ENCODE measurements at places on chromosomes 3 and 15.

- no peak for DNase-seq
Observed at GRCh38 chr3:35201211-35201610, 438.1 kb upstream of the ARPP21 start.

DNA sequence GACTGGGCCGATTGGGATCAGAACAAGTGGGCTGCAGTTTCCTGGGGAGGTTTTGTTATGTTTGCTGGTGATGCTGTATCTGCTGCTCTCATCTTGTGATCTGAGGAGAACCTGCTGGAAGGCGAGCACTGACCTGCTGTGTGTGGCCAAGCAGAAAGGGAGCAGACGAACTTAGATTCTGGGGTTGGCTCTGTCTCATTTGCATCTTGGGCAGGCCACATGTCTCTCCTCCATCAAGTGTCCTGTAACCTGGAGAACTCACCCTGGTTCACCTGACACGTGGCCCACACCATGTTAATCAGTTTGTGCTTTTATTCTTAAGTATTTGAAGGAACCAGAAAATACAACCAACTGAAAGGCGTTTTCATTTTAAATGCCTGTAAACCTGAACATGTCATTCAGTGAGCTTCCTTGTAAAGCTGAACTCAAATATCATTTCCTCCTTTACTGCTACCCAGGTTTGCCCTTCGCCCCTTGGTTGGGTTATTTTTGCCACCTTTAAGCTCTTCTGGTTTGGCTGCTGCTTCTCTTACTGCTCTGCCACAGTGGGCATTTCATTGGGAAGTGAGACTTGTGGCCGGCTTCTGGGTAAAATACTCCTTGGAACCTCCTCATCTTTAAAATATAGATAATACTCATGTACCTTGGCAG is 33.5 kb upstream of the TRAK1 start:
- DNase-seq = no peak

- DNase-seq = no peak
Observed at GRCh38 chr3:155661760-155662159, 83.1 kb downstream of the PLCH1 start.

DNA sequence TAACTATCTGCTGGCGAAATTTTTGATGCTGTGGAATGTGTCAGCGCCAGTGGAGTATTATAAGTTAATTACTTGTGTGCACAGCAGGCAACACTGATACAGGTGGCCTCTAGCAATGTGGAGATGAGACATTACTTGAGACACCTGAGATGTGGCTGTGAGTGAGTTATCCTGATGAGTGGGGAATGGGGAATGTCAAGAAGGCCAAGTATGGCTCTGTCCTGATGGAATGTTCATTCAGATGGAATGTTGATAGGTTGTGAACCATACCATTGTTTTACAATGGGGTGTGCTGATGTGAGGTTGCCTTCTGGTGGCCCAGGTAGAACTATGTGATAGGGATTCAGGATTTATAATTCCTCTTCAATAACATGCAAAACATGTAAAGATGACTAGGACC is 404.8 kb downstream of the PTPRG start:
- DNase-seq = no peak

- no peak for DNase-seq
Observed at GRCh38 chr15:70247281-70247680, 149.6 kb upstream of the TLE3 start.

- no peak for DNase-seq
Observed at GRCh38 chr3:49411535-49411967, 225 bp downstream of the RHOA start.

DNA sequence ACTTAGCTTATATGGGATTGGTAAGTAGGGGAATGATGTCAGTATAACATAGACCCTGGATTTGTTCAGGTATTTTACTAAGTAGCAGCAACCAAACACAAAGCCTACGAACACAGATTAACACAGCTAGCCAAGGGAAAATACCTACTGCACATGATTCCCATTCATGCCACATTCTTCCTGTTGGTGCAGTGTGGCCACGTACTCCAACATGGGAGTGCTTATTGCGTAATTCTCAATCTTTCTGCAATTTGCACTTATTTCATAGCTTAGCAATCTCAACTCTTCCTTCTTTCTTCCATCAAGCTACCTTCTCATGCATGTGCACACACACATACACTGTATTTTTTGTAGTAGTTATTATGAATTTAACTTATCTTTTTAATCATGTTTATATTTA is 186.8 kb downstream of the IL5RA start:
- DNase-seq = no peak

DNA sequence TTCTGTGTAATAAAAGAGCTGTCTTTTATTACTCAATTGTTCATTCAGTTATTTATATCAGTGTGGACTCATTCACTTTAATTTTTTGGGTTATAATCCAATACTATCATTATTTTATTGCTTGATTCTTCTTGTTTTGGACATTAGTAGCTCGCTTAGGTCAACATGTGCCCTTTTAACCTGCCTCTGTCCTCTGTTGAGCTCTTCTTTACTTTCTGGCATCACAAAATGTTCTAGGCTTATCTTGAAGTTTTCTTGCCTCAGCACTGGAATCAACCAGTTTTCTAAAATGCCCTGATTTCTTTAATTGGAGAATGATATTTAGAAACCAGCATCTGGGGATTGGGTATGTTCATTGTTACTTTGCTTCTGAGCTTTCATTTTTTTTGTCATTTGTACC is 82.2 kb downstream of the LEKR1 start:
- DNase-seq = no peak

DNA sequence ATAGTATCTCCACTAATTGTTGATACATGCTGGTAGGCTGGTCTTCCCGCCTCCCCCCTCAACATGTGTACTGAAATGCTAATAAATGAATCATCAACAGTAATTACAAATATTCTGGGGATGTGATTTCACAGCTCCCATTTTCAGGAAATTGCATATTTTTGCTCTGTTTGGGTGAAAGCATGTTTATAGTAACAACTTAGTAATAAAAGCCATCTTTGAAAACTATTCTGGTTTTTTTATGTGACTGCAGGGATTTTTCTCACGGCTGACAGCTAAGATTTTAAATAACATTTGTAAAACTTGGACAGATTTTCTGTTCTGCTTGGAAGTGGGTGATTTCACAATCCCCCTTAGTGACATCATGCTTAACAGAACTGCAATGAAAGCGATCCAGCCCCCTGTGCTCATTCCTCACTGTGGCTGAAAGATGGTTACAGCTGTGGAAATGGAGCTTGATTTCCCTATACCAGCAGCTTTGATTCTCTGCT is 25.6 kb upstream of the FAM174B start:
- DNase-seq = no peak

DNA sequence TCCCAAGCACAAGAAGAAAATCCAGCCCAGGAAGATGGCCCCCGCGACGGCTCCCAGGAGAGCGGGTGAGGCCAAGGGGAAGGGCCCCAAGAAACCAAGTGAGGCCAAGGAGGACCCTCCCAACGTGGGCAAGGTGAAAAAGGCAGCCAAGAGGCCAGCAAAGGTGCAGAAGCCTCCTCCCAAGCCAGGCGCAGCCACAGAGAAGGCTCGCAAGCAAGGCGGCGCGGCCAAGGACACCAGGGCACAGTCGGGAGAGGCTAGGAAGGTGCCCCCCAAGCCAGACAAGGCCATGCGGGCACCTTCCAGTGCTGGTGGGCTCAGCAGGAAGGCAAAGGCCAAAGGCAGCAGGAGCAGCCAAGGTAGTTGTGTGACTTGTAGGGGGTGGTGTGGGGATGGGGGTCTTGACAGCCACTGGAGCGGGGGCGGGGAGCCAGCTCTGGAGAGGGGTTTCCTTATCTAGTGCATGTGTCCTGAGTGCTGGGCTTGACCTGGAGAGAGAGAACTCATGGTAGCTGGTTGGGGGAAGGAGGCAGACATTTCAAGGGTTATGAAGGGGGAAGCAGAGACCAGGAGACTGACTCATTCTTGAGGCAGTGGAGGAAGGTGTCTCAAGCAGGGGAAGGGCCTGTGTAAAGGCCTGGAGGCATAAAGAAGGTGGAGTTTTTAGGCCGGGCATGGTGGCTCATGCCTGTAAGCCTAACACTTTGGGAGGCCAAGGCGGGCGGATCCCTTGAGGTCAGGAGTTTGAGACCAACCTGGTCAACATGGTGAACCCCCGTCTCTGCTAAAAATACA is 6.2 kb downstream of the H1-8 start:
- DNase-seq = no peak

Data from NCI-H187 treated with DMSO at 0.1 percent for 48 hours (cell line).